ENCODE measurements at places on chromosomes 5 and 9. TPM values are rescaled to one million over a fixed set of nuclear protein-coding genes. Genes with fewer than 3 reads are reported as not detected.

GRCh38 chr9:4464911-4465513 is 25.3 kb upstream of the SLC1A1 start:
- H3K4me1 ChIP-seq, result no peaks in the 10 kb centered on the region
- H3K4me3 ChIP-seq, result no peak overlapping the region
- DNase-seq, result no peak
- H3K27me3 ChIP-seq, result no peaks in the 10 kb centered on the region

- H3K27ac ChIP-seq, result no peak overlapping the region
- no peak for DNase-seq
- no peaks in the 10 kb centered on the region for H3K36me3 ChIP-seq
These were observed 137.4 kb downstream of the STK32A start for GRCh38 chr5:147372191-147372590.

GRCh38 chr5:59193616-59194319 is 610.9 kb downstream of the RAB3C start:
- no peaks in the 10 kb centered on the region for H3K36me3 ChIP-seq
- H3K27me3 ChIP-seq, result no peaks in the 10 kb centered on the region
- peaks cover 4% of the 10 kb centered on the region for H3K4me1 ChIP-seq
- H3K27ac ChIP-seq, result peak overlapping the region; percentile 27
- no peak overlapping the region for H3K4me3 ChIP-seq

DNA sequence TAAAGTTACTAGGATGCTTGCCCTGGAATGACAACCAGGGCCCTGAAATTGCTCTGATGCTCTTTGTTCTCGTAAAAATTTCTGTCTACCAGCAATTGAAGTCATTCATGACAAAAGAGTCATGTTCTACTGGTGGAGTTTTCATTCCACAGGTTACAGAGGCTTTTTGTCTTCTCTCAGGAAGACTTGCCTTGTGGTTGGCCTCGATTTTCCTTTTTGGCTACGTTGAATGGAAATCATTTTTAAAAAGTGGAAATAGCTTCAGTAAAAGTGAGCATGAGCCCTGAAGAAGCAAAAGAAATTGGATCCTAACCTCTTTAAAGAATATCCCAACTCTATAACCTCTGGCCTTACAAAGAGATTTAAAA is 255.2 kb downstream of the AOPEP start:
- peaks cover 2% of the 10 kb centered on the region for H3K36me3 ChIP-seq
- no peak overlapping the region for H3K4me3 ChIP-seq
- no peaks in the 10 kb centered on the region for H3K27me3 ChIP-seq
- no peaks in the 10 kb centered on the region for H3K4me1 ChIP-seq
- no peak for DNase-seq

- no peak overlapping the region for H3K4me3 ChIP-seq
- DNase-seq, result no peak
- no peaks in the 10 kb centered on the region for H3K4me1 ChIP-seq
- no peak overlapping the region for H3K27ac ChIP-seq
- no peaks in the 10 kb centered on the region for H3K27me3 ChIP-seq
These were observed 12.3 kb downstream of the DCAF10 start for GRCh38 chr9:37812773-37813379.

- H3K27ac ChIP-seq, result no peak overlapping the region
- no peak for DNase-seq
- no peak overlapping the region for H3K4me3 ChIP-seq
- no peaks in the 10 kb centered on the region for H3K27me3 ChIP-seq
- H3K4me1 ChIP-seq, result peaks cover 14% of the 10 kb centered on the region
These were observed 2.1 kb upstream of the MARCHF6 start for GRCh38 chr5:10351199-10351905.

DNA sequence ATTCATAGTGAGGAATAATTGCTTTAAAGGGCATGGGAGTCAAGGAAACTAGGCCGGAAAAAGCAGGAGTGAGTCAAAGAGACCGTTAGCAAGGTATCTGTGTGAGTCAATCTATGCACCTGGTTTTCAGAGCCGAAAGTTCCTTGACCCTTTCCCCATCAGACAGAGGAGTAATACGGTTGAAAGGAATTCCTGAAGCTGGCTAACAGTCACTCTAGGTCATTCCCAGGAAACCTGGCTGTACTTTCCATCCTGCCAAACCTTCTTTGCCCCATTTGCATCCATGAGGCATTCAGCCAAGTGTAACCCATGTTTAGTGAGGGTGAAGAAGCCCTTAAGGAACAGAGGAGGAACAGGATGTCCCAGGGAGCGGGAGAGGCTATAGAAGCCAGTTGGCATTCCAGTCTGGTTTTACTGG is 16.2 kb downstream of the RBM18 start:
- peaks cover 8% of the 10 kb centered on the region for H3K4me1 ChIP-seq
- no peak for DNase-seq
- H3K27me3 ChIP-seq, result no peaks in the 10 kb centered on the region
- H3K4me3 ChIP-seq, result no peak overlapping the region

DNA sequence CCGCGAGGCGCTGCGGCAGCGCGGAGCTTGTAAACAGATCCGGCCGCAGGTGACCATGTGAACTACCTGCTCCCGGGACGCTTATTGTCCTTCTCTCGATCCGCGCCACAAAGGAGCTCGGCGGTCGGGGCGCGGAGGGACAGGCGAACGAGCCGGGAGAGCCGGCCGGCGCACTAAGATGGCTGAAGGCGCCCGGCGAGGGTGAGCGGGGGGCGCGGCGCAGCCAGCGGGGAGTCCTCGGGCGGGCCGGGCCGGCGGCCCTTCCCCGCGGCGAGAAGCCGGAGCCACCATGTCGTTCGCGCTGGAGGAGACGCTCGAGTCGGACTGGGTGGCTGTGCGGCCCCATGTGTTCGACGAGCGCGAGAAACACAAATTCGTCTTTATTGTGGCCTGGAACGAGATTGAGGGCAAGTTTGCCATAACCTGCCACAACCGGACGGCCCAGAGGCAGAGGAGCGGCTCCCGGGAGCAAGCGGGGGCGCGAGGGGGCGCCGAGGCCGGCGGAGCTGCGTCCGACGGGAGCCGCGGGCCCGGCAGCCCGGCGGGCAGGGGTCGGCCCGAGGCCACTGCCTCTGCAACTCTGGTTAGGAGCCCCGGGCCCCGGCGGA is 535 bp downstream of the JMY start:
- H3K36me3 ChIP-seq, result peaks cover 4% of the 10 kb centered on the region
- peak overlapping the region; percentile 91 for H3K4me3 ChIP-seq
- no peaks in the 10 kb centered on the region for H3K27me3 ChIP-seq
- peaks cover 26% of the 10 kb centered on the region for H3K4me1 ChIP-seq

DNA sequence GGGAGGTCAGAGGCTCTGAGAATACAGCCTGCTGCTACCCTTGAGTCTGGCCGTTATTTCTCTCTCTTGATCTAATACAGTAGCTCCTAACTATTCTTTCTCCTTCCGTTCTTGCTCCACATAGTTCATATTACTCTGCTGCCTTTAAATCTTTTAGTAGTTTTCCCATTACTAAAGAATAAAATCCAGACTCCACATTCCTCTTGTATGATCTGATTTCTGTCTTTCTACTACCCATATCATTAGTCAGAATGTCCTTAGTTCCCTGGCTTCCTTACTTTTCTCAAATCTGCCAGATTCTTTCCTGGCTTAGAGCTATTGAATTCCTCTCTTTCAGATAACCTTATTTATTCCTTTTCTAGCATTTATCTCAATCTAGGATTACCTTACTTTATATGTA is 40.0 kb downstream of the MARCHF6 start:
- peaks cover 88% of the 10 kb centered on the region for H3K36me3 ChIP-seq
- no peak overlapping the region for H3K4me3 ChIP-seq
- H3K4me1 ChIP-seq, result no peaks in the 10 kb centered on the region

DNA sequence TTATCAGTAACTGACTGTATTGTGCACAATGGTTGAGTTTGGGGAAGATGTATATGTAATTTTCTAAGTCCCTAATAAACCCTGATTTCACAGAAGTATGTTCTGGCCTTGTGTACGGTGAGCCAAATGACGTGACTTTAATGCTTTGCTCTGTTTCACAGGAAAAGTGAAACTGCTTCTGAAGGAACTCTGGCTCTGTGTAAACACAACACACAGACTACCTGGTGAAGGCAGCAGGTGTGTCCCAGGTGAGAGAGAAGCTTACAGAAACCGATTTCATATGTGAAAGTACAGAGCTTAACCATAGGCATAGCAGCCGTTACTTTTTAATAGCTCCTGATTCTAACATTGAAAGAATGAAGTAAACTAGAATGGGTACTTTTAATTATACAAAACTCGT is 31.9 kb downstream of the ICE1 start:
- H3K4me3 ChIP-seq, result no peak overlapping the region
- H3K36me3 ChIP-seq, result peaks cover 85% of the 10 kb centered on the region
- no peak overlapping the region for H3K27ac ChIP-seq
- H3K27me3 ChIP-seq, result no peaks in the 10 kb centered on the region

- peak; percentile 86 for DNase-seq
- H3K36me3 ChIP-seq, result no peaks in the 10 kb centered on the region
- H3K4me1 ChIP-seq, result peaks cover 38% of the 10 kb centered on the region
- no peaks in the 10 kb centered on the region for H3K27me3 ChIP-seq
These were observed 1.5 kb upstream of the GPRIN1 start for GRCh38 chr5:176611435-176611834.

GRCh38 chr9:131403493-131403773 is 9.5 kb downstream of the PRRC2B start:
- H3K27me3 ChIP-seq, result no peaks in the 10 kb centered on the region
- no peak overlapping the region for H3K4me3 ChIP-seq
- H3K36me3 ChIP-seq, result peaks cover 5% of the 10 kb centered on the region
- H3K4me1 ChIP-seq, result peaks cover 66% of the 10 kb centered on the region
- H3K27ac ChIP-seq, result no peak overlapping the region

DNA sequence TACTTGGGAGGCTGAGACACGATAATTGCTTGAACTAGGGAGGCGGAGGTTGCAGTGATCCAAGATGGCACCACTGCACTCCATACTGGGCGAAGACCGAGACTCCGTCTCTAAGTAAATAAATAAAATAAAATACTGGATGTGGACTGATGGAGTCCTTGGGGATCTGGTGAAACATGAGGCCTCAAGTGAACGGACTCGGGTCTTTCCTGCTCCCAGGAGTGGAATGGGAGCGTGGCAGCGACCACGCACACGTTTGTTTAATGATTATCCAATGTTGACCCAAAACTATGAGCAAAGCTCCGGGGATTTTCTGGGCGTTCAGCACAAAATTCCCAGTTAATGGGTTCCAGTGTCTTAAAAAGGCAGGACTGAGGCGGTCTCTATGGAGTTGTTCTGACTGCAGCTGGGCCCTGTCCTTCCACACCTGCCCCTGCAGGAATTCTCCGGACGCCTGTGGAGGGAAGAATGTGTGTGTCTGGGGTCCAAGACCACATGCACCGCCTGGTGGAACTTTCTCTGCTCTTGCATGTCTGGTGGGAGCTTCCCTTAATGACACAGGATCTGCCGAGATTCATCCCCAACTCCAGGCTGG is 26.6 kb downstream of the NEK6 start:
- no peaks in the 10 kb centered on the region for H3K27me3 ChIP-seq
- no peak for DNase-seq
- H3K36me3 ChIP-seq, result peaks cover 43% of the 10 kb centered on the region
- H3K4me1 ChIP-seq, result peaks cover 94% of the 10 kb centered on the region
- no peak overlapping the region for H3K4me3 ChIP-seq

FOXD4L4 gene
- total RNA-seq, result not detected

IFNA13 gene
- total RNA-seq, result not detected

SPINK13 gene
- total RNA-seq, result not detected

SPEF2 gene
- total RNA-seq, result not detected
